HepG2 (cell line): ENCODE measurements at places on chromosomes 4 and X. TPM values are rescaled to one million over a fixed set of nuclear protein-coding genes. Genes with fewer than 3 reads are reported as not detected.
A peak's percentile ranks its signal among the peaks of the same experiment; 100 is the strongest.

- H3K27me3 ChIP-seq: no peaks in the 10 kb centered on the region
- no peak overlapping the region for H3K27ac ChIP-seq
- DNase-seq: no peak
- no peak overlapping the region for H3K4me3 ChIP-seq
- no peaks in the 10 kb centered on the region for H3K36me3 ChIP-seq
- no peaks in the 10 kb centered on the region for H3K4me1 ChIP-seq
These were observed 38.0 kb upstream of the EMCN start for GRCh38 chr4:100555611-100556337.

GRCh38 chr4:105543346-105543745 lies 9.1 kb upstream of the ARHGEF38 start:
- H3K4me3 ChIP-seq: no peak overlapping the region
- H3K27ac ChIP-seq: no peak overlapping the region
- no peaks in the 10 kb centered on the region for H3K27me3 ChIP-seq
- no peaks in the 10 kb centered on the region for H3K36me3 ChIP-seq

DNA sequence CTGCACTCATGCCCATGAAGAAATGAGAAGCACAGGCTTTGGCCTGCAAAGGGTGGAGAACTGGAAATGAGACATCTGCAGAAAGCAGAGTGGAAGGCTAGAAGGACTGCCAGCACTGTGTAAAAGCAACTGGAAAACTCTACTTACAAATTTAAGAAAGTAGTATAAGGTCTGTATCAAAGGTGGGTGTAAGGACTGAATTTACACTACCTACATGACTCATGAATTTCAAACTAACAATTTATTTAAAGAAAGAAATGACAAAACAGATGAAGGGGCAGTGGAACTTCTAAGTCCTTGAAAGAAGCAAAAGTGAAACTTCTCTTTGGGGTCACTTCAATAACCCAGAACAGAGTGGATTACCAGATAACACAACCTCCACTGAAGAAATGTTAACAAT lies 71.2 kb downstream of the SLC10A7 start:
- H3K4me3 ChIP-seq: no peak overlapping the region
- no peaks in the 10 kb centered on the region for H3K4me1 ChIP-seq
- DNase-seq: no peak

DNA sequence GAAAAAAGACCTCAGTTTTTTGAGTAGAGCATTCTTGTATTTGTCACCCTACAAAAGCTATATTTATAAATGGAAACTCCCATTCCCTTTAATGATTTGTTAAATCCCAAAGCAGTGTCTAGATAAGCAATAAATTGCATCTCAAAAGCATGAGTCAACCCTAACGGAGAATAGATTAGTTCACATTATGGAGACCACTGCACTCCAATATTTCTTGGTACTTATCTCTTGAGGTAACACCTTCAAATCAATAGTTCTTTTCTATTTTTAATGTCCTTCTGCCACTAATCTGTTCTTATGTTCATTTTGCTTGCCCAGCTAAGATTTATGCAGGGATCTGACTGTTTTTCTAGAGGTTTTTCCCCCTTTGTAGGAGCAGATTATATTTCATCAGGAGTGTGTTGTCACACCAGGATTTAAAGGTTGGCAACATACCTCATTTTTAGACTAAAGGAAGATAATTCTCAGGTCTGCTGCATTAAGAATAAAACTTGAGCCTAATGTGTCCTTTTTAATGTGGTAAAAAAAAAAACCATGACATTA lies 91.4 kb upstream of the ADGRG2 start:
- no peak overlapping the region for H3K4me3 ChIP-seq
- DNase-seq: no peak
- H3K4me1 ChIP-seq: no peaks in the 10 kb centered on the region
- no peaks in the 10 kb centered on the region for H3K36me3 ChIP-seq

GRCh38 chrX:2397229-2398063 lies 103.3 kb downstream of the DHRSX start:
- no peak overlapping the region for H3K4me3 ChIP-seq
- no peak for DNase-seq
- H3K27ac ChIP-seq: no peak overlapping the region
- H3K27me3 ChIP-seq: no peaks in the 10 kb centered on the region
- H3K4me1 ChIP-seq: peaks cover 24% of the 10 kb centered on the region
- no peaks in the 10 kb centered on the region for H3K36me3 ChIP-seq

GRCh38 chrX:40088803-40089540 lies 8.8 kb downstream of the BCOR start:
- no peak overlapping the region for H3K4me3 ChIP-seq
- no peaks in the 10 kb centered on the region; the same call in 2 of the 3 replicates for H3K36me3 ChIP-seq
- H3K27me3 ChIP-seq: no peaks in the 10 kb centered on the region
- no peak for DNase-seq

DNA sequence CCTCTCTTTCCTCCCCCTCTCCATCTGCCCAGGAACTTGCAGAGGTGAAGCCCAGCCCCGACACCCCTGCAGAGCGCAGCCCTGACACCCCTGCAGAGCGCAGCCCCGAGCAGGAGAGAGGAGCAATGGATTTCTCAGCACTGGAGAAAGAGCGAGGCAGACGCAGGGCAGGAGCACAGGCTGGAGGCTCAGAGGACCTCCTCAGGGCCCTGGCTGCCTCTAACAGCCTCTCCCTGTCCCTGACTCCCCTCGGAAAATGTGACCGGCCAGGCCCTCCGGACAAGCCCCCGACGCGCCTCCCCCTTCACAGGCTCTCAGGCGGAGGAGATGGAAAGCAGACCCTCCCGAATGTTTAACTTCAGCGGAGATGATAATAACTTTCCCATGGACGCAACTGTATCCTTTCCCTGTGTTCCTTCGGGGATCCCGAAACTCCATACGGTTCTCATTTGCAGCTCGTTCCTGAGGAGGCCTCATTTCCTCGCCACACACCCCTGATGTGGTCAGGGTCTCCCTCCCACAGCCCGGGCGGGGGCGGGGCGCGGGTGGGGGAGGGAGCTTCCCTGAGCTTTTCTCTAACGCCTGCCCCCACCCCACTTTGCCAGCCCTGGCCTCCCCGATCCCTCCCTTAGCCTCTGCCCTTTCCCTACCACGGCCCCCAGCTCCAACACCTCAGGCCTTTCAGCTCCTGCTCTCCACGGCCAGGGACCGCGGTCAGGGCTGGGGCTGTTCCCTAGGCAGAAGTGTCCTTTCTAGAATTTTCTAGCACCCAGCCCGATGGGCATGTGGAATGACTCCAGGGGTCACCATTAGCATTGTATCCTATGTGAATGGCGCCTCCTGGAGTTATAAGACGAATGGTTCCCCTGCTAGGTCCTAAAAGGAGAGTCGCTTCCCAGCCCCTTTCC lies 201.1 kb upstream of the BCOR start:
- no peaks in the 10 kb centered on the region for H3K4me1 ChIP-seq
- H3K27me3 ChIP-seq: peaks cover 2% of the 10 kb centered on the region; the same call in 1 of the 2 replicates
- no peaks in the 10 kb centered on the region for H3K36me3 ChIP-seq
- no peak overlapping the region for H3K27ac ChIP-seq
- DNase-seq: no peak
- no peak overlapping the region for H3K4me3 ChIP-seq

GRCh38 chr4:70704931-70705182 lies 16.5 kb downstream of the UTP3 start:
- H3K4me3 ChIP-seq: peak overlapping the region; percentile 80
- peaks cover 45% of the 10 kb centered on the region for H3K4me1 ChIP-seq
- H3K27me3 ChIP-seq: no peaks in the 10 kb centered on the region; the same call in 2 of the 3 replicates
- H3K27ac ChIP-seq: peak overlapping the region; percentile 91
- DNase-seq: no peak

DNA sequence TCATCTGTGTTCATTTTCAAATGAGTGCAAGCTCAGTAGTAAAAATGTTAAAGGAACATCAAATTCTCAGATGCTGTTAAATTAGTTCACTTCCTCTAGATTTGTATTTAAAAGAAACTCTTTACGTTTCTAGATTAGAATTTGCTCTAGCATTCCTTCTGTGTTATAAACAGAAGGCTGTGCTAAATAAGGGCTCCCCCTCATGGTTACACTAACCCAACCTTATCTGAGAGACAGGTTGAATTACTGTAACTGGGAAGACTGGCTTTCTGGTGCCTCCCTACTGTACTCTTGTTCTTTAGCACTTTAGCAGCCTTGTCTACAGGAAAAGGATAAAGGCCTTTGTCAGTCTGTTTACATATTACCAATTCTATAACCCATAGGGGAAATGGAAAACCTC lies 56.8 kb downstream of the RXFP1 start:
- DNase-seq: peak; percentile 5
- H3K27me3 ChIP-seq: no peaks in the 10 kb centered on the region
- no peaks in the 10 kb centered on the region for H3K36me3 ChIP-seq
- no peak overlapping the region for H3K4me3 ChIP-seq
- H3K27ac ChIP-seq: no peak overlapping the region

GRCh38 chr4:26023203-26023972 lies 109.4 kb downstream of the SMIM20 start:
- H3K27me3 ChIP-seq: peaks cover 39% of the 10 kb centered on the region
- no peaks in the 10 kb centered on the region for H3K36me3 ChIP-seq
- no peak overlapping the region for H3K27ac ChIP-seq

GRCh38 chrX:40581336-40581920 lies 658 bp downstream of the ATP6AP2 start:
- H3K27ac ChIP-seq: peak overlapping the region; percentile 26
- no peak for DNase-seq
- H3K27me3 ChIP-seq: no peaks in the 10 kb centered on the region; the same call in 2 of the 3 replicates
- H3K4me1 ChIP-seq: peaks cover 45% of the 10 kb centered on the region

DNA sequence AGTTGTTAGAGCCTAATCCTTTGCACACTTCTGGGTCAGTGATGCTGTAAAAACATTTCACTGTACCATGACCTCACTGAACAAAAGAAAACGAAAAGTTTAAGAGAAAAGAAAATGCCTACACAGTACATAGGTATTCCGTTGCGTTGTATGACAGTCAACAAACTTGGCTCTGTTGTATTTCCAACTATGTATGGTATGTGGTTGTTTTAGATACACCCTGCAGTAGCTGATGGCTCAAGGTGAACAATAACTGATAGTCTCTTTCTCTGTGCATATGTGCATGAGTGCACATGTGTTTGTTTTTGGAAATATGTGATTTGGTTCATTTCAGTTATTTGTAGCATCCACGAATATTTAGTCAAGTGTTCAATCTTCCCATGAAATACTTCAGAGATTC lies 176.0 kb downstream of the BMPR1B start:
- H3K4me3 ChIP-seq: no peak overlapping the region
- H3K27ac ChIP-seq: no peak overlapping the region
- H3K27me3 ChIP-seq: no peaks in the 10 kb centered on the region
- no peaks in the 10 kb centered on the region for H3K4me1 ChIP-seq
- no peak for DNase-seq
- H3K36me3 ChIP-seq: no peaks in the 10 kb centered on the region

DNA sequence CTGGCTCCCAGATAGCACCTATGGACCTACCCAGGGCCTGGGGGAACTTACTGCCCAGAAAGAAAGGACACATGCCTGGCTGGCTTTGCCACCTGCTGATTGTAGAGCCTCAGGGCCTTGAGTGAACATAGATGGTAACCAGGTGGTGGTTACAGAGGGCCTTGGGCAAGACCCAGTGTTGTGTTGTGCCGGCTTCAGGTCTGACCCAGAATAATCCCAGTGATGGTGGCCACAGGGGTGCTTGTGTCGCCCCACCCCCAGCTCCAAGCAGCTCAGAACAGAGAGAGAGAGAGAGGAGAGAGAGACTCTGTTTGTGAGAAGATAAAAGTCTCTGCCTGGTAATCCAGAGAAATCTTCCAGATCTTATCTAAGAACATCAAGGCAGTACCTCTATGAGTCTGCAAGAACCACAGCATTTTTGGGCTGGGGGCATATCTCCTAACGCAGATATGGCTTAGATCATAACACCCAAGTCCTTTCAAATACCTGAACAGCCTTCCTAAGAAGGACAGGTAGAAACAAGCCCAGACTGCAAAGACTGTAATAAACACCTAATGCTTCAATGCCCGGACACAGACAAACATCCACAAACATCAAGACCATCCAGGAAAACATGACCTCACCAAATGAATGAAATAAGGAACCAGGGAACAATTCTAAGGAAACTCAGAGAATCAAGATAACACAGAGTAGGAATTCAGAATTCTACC lies 16.3 kb upstream of the RP2 start:
- no peak overlapping the region for H3K4me3 ChIP-seq
- H3K36me3 ChIP-seq: no peaks in the 10 kb centered on the region
- peaks cover 18% of the 10 kb centered on the region for H3K4me1 ChIP-seq
- DNase-seq: no peak

- H3K36me3 ChIP-seq: no peaks in the 10 kb centered on the region
- no peak for DNase-seq
- no peak overlapping the region for H3K27ac ChIP-seq
- H3K27me3 ChIP-seq: no peaks in the 10 kb centered on the region
These were observed 113.8 kb upstream of the PUDP start for GRCh38 chrX:7261672-7262332.

DNA sequence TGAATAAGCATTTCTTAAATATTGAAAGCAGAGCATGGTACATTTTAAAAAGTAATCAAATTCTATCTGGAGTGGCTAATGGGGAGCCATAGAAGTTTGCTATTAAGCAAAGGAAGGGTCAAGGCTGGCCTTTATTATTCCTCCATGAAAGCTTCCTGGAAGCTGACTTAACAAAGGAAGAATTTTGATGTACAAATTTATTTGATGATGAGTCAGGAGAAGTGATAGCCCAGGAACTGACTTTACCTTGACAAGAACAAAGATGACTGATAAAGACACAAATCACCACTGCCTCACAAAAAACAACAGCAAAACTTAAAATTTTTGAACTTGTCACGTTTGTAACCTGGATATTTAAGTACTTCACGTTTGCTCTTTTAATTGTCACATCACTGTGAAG lies 872.1 kb downstream of the PCDH7 start:
- no peak overlapping the region for H3K4me3 ChIP-seq
- DNase-seq: no peak
- H3K27ac ChIP-seq: no peak overlapping the region
- H3K36me3 ChIP-seq: no peaks in the 10 kb centered on the region
- H3K4me1 ChIP-seq: no peaks in the 10 kb centered on the region

- no peaks in the 10 kb centered on the region for H3K36me3 ChIP-seq
- H3K4me1 ChIP-seq: peaks cover 31% of the 10 kb centered on the region
- H3K27me3 ChIP-seq: no peaks in the 10 kb centered on the region
- no peak for DNase-seq
- H3K4me3 ChIP-seq: no peak overlapping the region
- no peak overlapping the region for H3K27ac ChIP-seq
These were observed 206.4 kb upstream of the JADE1 start for GRCh38 chr4:128603081-128603480.

The LEF1 gene
- 0.22 and 0.35 TPM in 2 replicates for total RNA-seq

The PROM1 gene
- total RNA-seq: 2.5 and 3.9 TPM in 2 replicates

The CLDN2 gene
- 1.1 and 1.5 TPM in 2 replicates for total RNA-seq

The PCDH7 gene
- total RNA-seq: not detected in 2 replicates

The ETDB gene
- not detected in 2 replicates for total RNA-seq

The NLRP2B gene
- not detected in 2 replicates for total RNA-seq

The GAGE1 gene
- total RNA-seq: not detected in 2 replicates

The MGARP gene
- total RNA-seq: 0.11 TPM in 1 of 2 replicates, not detected in the other

The PLP1 gene
- 0.20 and 0.27 TPM in 2 replicates for total RNA-seq

The PITX2 gene
- total RNA-seq: not detected in 2 replicates

The GPAT3 gene
- total RNA-seq: 1.6 and 2.6 TPM in 2 replicates

The MID2 gene
- 0.09 TPM in 1 of 2 replicates, not detected in the other for total RNA-seq

The CXCL5 gene
- not detected in 2 replicates for total RNA-seq

The MGST2 gene
- 120 and 205 TPM in 2 replicates for total RNA-seq

The NRK gene
- total RNA-seq: not detected in 2 replicates

The RADX gene
- 2.6 and 2.7 TPM in 2 replicates for total RNA-seq
